ENCODE measurements at places on chromosomes 1 and 21.

DNA sequence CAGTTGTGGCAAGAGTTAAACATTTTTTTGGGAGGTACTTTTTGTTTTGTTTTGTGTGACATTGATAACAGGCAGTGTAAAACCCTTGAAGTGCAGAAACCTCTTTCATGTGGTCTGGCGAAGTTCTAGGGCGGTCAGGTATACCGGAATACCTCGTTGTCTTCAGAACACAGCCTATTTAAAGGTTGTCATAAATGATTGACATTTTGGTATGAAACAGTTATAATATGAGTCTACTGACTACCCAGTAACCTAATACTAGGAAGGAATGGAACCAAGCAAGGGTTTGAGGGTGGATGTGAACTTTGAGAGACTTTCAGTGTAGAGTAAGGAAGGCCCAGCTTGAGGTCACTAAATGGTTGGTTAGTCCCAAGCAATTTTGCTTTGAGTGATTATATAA lies 40.5 kb downstream of the PATJ start:
- no peak for DNase-seq

DNA sequence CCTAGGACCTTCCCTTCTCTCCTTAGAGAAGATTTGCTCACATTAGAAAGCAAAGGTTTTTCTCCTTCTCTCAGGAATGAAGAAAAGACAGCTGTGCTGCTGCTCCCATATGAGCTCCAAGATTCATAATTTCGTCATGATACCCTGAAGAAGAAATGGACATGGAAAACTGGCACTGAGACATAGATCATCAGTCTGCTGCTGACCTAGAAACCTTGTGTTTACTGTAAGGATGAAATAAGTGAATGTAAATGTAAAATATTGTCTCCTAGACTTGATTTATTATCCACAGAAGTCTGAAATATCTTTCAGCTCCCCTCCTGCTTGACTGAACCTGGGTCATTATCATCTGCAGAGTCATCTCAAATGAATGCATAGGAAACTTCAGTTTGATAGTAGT lies 77.9 kb downstream of the ZC3H11B start:
- DNase-seq, result no peak

- DNase-seq, result no peak
Measured at GRCh38 chr1:248862695-248862997, 3.8 kb upstream of the ZNF692 start.

GRCh38 chr1:11429226-11429625 lies 49.7 kb upstream of the DISP3 start:
- no peak for DNase-seq

- no peak for DNase-seq
Measured at GRCh38 chr1:157240495-157241184, 102.4 kb upstream of the ETV3 start.

- no peak for DNase-seq
Measured at GRCh38 chr1:169465281-169465680, 20.5 kb downstream of the SLC19A2 start.

- DNase-seq, result peak; percentile 27
Measured at GRCh38 chr1:25875154-25875855, at the start of gene PAQR7. Gene PAQR7 (minus strand): TSS chr1:25875708. CDS start chr1:25863839, 11,869 bp downstream.
